ENCODE measurements at places on chromosomes 13 and 19.

GRCh38 chr13:59665732-59666131 is 498.0 kb downstream of the DIAPH3 start:
- DNase-seq, result no peak

DNA sequence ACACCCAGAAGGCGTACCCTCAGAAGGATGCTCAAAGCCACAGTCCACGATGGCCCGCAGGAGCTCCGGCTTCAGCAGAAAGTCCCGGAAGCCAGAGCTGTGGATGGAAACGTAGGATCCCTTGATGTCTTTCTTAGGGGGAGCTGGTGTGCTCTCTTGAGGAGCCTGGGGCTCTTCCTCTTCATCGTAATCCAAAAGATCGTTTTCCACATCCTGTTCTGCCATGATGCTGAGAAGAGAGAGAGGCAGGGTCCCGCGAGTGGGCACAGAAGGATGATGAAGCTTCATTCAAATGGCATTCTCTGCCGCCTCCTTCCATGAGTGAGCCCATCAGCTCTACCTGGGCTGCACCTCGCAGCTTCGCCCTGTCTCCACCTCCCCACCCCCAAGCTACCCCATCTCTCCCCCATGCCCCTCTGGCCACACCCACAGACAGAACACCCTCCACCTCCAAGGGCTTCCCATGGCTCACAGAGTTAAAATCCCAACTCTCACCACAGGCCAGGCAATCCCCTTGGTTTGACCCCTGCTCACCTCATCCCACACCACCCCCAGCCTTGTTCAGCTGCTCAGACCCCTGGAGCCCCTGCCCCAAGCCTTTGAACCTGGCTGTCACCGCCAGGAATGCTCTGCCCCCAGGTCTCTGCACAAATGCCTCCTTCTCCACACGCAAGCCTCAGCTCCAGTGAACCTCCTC is 6.0 kb downstream of the DDX39A start:
- DNase-seq, result no peak

- no peak for DNase-seq
Measured at GRCh38 chr19:47002106-47002766, 17.4 kb upstream of the NPAS1 start.

GRCh38 chr19:50646074-50646807 is 3.0 kb upstream of the C19orf81 start:
- DNase-seq, result no peak

- no peak for DNase-seq
Measured at GRCh38 chr19:14105680-14106079, 11.9 kb downstream of the PRKACA start.

DNA sequence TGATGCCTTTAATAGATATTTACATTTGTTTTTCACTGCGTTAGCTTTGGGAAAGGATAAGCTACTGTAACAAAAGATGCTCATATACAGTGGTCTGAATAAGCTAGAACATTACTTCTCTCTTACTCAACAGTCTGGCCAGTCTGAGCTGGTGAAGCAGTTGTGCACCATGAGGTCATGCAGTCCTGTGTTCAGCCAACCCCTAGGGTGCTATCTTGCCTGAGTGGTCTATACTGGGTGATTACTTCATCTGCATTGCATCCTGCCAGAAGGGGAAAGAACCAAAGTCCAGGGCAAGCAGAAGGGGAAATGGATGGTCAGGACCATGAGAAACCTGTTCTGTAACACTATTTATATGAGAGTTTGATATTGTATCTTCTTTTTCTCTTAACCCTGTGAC is 31.5 kb downstream of the ERCC5 start:
- DNase-seq, result no peak
